Stimulated activated CD8-positive, alpha-beta memory T cell treated with anti-CD3 and anti-CD28 coated beads, Interleukin-7, amount 100 ng/mL, for 4 hours (primary cell): ENCODE measurements at places on chromosomes 2 and 18.

DNA sequence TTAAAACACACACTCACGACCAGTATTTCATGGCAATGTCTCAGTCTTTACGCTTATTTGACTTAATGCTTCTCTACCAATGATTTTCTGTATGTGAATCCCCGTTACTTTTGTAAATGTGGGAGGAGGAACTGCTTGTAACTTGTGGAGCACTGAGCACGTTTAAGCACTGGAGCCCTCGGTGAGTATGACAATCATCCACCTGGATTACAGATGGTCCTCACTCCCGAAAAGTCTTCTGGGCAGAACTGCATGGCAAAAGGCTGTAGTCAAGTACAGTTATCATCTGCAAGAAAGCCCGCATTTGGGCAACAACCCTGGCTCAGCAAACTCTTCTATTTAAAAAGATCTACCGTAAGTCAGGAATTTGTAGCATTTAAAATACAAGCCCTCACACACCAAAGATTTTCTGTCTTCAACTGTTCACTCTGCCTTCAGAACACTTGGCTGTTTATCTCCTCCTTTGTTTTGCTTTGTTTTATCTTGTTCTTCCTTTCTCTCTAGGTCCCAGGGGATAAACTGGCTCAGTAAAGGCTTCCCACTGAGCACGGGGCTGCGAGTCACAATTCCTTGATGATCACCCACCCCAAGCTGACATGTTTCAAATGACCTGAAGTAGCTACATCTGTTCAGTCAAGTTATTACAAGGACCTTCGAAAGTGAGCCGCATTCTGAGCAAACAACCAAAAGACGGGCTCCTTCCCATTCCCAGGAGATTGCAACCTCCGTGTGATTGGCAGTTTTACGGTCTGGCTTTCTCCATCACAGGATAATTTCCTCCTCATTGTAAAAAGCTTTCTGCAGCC is 102.2 kb downstream of the DLGAP1 start:
- DNase-seq, result no peak

- DNase-seq, result no peak
These were observed 35.4 kb downstream of the LAMA3 start for GRCh38 chr18:23724681-23725080.

DNA sequence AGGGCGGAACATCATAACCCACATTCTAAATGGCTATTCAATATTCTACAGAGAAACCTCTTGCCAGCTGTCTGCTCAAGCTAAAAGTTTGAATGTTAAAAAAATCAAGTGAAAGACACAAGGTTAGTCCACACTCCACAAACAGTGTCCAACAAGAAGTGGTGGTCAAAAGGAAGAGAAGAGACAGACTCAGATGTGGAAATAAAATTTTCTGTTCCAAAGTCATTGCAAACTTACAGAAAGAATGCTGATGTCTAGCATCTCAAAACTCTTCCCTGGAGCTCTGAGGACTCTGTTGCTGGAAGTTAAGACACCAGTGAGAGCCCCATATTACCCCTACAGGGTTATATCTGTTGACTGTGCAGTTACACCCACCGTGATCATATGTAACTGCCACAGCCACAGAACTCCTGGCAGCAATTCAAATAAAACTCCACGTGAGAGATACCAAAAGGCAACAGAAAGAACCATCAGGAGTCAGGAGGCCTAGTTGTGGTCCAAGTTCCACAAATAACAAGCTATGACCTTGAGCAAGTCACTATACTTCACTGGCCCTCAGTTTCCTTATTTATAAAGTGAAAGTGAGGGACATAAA is 60.9 kb downstream of the AAK1 start:
- DNase-seq, result no peak

DNA sequence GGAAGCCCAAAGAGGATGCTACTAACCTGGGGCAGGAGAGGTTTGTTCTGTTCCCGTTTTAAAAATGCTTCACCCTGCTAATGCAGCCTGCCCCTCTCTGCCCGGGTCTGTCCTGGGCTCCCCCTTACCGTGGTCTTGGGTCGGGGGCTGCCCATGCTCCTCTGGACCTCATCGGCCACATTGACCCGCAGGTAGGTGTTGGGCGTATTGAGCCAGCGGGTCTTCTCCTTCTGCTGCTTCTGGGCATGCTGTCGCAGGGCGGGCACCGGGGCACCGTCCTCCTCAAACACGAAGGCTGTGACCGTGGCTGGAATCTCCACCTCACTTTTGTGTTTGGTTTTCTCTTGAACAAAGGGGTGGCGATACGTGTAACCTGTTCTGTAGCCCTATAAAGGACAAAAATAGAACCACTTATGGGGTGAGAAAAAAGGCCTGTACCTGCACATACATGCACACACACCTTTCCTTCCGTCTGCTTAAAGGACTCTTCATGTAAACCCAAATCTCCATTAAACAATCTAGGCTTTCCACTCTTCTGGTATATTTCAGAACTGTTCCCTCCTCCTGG is 89.3 kb downstream of the ADD2 start:
- DNase-seq, result no peak
